ENCODE measurements at places on chromosomes 5 and 9.

DNA sequence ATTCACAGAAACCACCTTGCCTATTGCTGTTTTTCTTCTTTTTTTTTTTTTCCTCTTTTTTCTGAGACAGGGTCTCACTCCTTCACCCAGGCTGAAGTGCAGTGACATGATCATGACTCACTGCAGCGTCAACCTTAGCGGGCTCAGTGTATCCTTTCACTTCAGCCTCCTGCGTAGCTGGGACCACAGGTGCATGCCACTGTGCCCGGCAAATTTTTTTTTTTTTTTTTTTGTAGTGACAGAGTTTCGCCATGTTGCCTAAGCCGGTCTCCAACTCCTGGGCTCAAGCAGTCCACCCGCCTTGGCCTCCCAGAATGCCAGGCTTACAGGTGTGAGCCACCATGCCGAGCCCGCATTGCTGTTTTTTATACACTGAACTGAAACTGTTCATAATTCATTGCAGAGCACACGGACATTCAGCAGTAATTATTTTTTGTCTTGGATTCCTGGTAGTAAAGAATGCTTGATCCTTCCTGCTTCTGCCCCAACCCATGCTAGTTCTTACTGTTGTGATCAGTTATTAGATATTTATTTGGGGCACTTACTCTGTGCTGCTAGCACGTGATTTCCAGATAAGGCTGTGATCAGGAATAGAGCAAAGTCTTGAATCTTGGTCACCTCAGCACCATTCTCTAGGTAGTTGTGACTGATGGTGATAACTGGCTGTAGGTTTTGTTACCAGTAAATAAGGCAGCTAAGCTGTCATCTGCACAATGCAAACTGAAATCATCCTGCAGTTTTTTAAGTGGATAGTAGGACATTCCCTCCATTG is 14.0 kb downstream of the MAP3K1 start:
- DNase-seq = no peak

- no peak for DNase-seq
Measured at GRCh38 chr9:135463140-135463539, 16.4 kb upstream of the PPP1R26 start.

- no peak for DNase-seq
Measured at GRCh38 chr5:143635146-143635752, 176.7 kb upstream of the HMHB1 start.

GRCh38 chr5:29950416-29951145 is 1242.9 kb upstream of the CDH6 start:
- DNase-seq = no peak

GRCh38 chr9:124066783-124067577 is 55.4 kb downstream of the LHX2 start:
- no peak for DNase-seq

- peak; percentile 84 for DNase-seq
Measured at GRCh38 chr5:34854459-34855174, 15.7 kb downstream of the TTC23L start.

GRCh38 chr9:16120231-16120641 is 567.4 kb downstream of the CCDC171 start:
- no peak for DNase-seq

DNA sequence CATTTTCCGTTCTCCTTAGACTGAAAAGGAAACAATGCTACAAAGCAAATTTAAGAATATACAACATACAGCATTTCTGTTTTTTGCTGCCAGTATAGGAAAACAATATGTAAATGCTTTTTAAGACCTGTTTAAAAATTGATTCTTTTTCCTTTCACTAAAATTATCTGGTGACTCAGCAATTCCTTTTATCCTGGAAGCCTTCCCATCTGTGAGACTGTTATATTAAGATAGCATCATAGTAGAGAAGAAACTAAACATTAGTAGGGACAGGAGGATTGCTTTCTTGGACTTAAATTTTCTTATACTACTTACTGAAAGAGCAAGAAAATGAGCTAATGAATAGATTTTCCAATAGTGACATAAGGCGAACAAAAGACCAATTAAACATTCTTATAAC is 30.0 kb upstream of the GPR21 start:
- DNase-seq = no peak

DNA sequence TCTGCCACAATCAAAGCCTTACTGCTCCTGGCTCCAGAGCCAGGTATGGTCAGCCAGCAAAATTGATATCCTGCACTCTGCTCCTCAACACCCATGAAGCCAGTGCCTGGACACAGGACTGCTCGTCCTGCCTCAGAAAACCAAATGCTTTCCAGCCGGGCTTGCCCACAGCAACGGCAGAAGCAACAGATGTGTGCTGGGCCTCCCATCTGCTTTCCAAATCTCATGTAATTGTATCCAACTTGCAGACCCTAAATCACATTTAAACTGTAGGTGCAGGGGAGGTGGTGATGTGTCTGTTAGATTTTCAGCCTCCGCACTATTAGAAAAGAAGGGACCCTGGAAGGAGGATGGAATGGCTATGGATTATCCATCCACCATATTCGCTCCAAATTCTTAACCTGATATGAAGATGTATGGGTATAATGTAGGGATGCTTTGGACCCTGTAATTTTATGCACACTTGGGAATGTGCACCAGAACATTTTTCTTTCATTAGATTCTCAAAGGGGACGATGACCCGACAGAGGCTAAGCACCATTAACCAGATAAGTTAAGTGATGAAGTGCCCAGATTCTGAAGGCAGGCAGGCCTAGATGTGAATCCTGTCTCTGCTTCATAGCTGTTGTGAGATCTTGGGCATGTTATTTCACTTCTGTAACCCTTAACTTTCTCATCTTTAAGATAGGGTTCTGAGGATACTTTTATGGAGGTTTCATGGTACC is 58.2 kb downstream of the EXOSC2 start:
- DNase-seq = no peak

Data from NCI-H2081 (cell line).